ENCODE measurements at places on chromosomes 5 and 9.
A peak's percentile ranks its signal among the peaks of the same experiment; 100 is the strongest.

DNA sequence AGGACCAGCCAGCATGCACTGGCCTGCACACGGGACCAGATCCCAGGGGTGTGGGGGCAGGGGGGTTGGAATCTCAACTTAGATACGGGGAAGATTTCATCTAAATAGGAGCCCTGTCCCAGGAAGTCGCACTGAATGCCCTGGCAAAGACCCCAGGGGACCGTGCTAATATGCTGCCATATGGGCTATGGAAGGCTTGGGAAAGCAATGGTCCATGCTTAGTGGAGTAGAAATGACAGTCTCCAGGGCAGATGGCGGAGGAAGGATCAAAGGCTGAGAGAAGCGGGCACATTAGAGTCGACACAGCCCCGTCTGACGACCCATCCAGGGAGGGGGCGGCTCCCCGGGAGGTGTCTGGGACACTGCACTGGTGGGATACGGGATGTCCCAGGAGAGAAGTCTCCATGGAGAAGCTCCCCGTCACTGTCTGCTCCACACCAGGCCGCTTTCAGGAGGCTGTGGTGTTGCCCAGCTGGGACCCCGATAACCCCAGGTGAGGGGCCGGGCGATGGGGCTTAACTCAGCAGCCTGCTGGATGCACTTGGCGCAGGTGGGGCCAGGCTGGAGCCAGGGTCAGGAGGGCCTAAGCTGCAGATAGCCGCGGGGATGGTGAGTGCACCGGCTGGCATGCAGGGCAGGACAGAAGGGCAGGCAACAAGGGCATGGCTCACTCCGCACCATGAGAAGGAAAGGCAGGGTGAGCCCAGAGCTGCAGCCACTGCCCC, 377.7 kb upstream of the IRX1 start:
- DNase-seq, result no peak

DNA sequence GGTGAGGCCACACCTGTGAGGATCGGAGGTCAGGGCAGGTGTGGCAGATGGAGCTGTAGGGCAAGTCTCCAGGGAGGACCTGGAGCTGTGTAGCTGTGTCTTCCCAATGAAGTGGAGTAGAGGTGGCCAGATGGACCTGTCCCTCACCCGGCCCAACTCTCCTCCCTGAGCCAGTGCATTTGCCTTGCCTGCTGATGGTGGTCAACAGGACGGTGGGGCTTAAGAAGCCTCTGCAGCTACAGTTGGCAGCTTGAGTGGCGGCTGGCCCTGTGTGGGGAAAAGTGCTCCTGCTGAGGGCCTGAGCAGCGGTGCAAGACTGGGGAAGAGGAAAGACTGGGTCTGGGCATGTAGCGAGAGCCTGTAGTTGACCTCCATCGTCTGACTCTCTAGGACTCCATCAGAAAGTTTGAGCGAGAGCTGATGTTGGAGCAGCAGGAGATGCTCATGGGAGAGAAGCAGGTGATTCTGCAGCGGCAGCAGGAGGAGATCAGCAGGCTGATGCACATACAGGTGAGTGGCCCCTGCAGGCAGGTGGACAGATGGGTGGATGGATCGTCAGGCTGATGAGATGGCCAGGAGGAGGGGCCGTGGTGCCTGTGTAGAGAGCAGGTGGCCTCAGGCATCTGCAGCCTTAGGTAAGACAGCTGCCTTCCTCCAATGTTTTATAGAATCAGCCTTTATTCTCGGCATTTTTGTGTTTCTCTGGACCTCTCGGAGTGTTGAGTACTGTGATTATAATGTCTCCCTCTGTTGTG, 24.9 kb downstream of the PITX1 start:
- DNase-seq, result no peak

GRCh38 chr5:74200560-74200959, 440.0 kb downstream of the ENC1 start:
- no peak for DNase-seq

GRCh38 chr5:4387290-4387689, 752.8 kb upstream of the ADAMTS16 start:
- no peak for DNase-seq

DNA sequence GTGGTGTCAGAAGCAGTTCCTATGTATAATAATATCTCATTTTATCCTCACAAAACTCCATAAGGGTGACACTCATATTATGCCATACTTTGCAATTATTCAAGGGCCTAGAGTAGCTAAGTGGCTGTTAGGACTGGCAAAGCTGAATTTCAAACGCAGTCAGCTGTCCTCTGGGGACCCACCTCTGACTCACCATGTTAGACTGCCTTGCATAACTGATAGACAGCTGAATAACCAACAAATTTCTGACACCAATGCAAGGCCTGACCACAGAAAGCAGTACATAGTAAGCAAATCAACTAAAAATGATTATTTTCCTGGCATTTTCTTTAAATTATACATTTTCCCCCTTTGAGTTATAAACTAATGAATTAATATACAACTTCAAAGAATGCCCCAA, 251.6 kb upstream of the PTGER4 start:
- DNase-seq, result peak; percentile 66

GRCh38 chr5:378976-379742, 57.6 kb downstream of the AHRR start:
- no peak for DNase-seq

DNA sequence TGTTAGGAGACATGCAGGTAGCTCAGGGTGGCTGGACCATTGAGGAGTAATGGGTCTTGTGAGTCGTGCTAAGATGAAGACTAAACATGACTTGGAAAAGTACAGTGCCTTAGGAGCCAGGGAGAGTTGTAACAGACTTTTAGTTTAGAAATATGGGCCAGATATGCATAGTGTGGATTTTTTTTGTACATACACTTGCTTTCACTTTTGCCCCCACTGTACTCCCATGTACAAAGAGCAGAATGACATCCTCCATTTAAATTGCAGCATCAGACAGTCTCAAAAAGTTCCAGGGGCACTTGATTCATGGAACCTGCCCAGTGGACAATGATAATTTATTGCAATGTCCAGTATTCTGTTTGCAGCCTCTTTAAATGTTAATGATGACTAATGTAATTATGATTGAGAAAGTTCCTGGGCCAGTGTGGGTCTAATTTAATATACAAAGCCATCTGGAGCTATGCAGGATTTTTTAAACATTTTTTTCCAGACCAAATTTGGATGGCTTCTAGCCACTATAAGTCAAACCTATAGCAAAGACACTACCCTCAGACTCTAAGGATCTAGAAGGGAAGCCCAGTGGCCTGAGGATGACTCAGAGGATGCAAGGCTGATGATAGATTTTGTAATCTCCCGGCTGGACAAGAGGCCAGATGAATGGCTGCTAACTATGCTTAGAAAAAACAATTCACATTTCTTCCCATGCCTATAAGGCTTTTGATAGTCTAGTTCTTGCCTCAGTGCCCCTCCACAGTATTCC, 80.1 kb downstream of the TRPC7 start:
- DNase-seq, result no peak

DNA sequence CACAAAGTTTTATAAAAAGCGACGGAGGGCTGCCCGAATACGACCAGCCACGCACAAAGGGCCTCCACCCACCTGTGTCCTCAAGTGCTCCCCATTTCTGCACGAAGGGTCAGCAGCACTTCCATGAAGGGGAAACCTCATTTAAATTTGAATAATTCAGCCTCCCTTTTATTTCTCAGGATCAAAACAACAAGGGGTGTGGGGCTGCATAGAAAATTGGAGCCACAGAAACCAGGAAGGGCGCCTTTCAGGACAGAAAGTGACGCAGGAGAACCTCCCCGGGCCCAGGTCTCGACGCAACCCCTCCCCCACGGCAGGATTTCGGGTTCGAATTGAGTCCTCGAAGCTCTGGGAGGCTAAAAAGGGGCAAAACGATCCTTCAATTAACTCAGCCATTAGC, 2.1 kb downstream of the NRARP start:
- peak; percentile 65 for DNase-seq

DNA sequence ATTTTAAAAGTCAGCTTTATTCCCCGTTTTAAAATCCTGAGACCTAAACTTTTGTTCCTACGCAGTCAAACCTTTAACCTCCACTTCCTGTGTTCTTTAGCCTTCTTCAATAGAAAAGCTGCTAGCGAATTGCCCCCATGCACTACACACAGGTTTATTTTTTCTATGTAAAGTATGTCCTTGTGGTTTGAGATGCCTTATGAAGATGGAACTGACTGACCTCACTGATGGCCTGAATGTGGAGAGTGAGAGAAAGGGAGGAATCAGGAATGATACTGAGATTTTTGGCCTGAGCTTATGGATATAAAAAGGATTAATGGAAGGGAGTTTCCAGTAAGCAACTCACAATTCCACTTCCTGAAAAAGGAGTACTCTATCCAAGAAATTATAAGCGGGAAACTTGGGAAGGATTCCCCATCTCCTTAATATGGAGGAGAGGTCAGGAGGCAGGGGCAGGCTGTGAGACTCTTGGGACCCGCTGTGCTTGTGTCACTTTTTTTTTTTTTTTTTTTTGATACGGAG, 89.5 kb downstream of the UGCG start:
- no peak for DNase-seq

DNA sequence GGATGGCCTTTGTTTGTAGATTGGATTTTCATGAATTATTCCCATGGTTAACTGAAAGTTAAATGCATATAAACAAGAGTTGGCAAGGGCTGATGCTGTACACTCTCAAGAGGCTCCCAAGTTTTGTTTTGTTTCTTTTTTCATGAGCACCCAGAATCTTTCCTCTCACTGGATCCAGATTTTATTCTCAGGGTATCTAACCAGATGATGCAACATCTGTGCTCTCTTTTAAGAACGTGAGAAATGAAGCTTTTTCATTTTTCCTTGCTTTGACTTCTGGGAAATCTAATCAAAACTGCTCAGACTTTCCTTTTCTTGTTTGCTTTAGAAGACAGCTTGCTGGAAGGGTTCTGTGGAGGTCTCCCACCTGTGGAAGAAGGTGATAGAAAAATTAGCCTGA, 142.7 kb upstream of the SLC12A2 start:
- DNase-seq, result no peak

- no peak for DNase-seq
These were observed 30.0 kb upstream of the PCSK1 start for GRCh38 chr5:96463091-96463490.

DNA sequence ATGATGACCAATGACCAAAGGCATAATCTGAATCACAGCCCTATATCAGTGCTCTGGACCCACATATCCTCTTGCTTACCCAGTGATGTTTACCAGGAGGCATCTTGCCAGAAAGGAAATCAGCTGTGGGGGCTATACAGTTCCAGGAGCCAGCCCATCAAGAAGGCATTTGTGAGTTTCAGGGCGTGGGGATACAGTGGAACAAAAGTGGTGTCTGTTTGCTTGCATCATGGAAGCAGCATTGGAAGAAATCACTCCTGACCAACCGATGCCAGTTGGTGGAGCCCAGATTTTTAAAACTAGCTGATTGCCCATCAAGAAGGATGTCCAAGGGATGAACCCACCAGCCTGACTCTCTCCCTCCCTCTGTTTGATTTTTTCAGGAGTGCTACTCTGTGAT, 106.5 kb upstream of the EGFLAM start:
- DNase-seq, result no peak

DNA sequence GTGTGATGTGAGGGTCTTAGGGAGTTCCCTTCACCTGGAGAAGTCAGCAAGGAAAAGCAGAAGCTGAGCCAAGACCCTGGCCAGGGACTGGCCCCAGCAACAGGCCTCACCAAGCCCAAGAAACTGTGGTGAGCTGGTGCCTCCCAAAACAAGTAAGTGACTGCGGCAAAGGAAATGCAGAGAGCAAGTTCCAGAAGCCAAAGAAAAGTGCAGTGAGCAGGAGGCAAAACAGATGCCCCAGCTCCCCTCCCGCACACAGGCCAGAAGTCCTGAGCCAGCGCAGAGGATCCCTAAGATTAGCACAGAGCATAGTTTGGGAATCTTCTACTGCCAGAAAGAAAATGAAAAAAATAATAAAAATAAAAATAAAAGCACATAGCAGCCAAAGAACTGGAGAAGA, 13.2 kb downstream of the MED27 start:
- DNase-seq, result no peak

DNA sequence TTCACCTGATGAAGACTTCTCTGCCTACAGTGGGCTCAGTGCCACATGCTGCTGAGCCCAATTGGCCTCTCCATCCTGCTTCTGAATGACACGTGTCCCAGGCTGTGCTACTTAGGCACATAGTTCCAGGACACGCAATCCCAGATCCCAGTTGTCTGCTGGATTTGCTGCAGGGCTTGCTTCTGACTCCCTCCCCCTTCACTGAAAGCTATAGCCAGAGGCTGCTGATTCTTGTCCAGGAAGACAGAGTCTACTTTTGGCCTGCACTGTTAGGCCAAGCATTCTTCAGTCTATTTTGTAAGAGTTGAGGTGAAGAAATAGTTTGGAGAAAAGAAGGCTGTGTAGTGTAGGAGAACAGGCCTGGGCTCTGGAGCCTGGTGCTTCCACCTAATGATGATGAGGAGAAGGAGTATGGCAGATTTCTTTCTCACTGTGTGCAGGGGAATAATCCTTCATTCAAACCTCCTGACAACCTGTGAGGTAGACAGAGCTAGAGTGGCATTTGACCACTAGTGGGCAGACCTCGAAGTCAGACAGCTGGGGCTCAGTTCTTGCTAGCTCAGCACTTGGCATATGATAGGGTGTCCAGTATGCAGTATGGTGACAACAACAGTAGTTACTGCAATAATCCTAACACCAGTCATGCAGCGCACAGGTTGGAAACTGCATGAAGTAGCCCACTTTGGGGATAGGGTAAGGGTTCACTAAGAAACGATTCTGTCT, 19.5 kb upstream of the ASPN start:
- peak; percentile 47 for DNase-seq

DNA sequence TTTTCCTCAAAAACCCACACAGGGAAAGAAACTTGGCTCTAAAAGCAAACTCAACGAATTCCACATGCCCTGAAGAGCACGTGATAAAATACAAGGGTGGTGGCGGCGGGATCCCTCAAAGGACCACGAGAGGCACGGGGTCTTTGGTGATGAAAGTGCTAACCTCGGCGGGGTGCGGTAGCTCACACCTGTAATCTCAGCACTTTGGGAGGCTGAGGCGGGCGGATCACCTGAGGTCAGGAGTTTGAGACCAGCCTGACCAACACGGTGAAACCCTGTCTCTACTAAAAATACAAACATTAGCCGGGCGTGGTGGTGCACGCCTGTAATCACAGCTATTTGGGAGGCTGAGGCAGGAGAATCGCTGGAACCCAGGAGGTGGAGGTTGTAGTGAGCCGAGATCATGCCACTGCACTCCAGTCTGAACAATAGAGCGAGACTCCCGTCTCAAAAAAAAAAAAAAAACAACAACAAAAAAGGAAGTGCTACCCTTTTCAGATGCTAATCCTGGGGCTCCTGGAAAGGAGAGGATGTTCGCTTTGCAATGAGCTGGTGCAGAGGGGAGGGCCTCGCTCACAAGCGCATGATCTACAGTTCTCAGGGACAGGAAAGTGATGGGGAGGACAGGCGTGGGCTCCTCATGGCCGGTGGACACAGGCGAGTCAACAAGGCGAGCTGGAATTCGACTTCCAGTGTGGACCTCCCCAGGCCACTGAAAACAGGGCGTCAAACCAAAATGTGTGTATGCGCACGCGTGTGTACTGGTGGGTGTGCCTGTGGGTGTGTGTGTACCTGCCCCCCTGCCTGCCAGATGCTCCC, 54.1 kb downstream of the USP20 start:
- no peak for DNase-seq
